ENCODE measurements at places on chromosomes 13 and 19. TPM values are rescaled to one million over a fixed set of nuclear protein-coding genes. Genes with fewer than 3 reads are reported as not detected.

ZNF549 gene
- 5.0 TPM for total RNA-seq

RAB11B gene
- 17.0 TPM for total RNA-seq

NTN5 gene
- not detected for total RNA-seq

DNA sequence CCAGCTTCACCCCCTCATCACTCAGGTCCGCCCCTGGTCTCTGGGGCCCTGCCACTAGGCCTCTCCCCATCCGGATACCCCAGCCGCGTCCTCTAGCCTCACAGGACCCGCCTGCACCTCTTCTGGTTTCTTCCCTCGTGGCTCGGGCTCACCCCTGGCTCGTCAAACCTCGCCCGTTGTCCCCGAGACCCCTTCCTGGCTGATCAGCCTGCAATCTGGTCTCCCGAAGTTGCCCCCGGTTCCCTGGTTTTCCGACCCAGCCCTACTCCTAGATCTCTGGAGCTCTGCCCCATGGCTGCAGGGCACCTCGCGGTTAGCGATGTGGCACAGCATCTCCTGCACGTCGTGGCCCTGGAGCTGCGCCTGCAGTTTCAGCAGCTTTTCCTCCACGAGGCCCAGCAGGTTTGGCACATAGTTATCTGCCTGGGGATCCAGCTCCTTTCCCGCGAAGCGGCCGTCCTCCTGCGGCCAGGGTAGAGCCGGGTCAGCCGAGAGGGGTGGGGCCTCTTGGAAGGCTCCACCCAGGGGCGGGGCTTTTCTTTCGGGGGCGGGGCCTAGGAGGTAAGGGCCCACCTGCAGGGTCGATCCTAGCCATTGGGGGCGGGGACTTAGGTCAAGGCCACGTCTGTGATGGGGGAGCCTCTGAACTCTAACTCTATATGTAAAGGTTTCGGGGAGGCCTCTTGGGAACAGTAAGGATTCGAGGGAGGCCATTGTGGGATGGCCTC, 2.4 kb upstream of the RGL3 start:
- DNase-seq = no peak

DNA sequence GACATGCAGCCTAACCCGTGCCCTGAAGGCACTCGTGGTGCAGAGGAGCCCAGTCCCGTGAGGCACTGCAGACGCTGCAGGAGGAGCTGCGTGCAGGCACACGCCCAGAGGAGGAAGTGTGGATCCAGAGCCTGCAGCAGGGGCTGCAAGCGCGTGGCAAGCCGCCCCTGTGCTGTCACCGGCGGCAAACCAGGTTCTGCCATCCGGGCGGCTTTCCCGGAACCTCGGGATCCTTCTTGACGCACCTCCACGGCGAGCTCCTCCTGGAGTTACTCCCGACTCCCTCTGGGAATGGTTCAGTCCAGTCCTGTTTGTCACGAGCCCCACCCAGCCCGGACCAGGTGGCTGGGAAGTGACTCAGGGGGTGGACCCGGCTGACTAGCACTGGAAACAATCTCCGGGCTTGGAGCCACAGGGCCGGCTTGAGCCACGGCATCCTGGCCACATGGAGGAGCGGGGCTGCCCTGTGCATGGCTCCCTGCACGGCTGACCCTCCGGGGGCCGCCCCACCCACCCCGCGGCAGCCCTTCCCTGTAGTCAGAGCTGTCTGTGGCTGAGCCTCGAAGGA, 10.2 kb downstream of the DPP9 start:
- DNase-seq = peak; percentile 97

- DNase-seq = no peak
Measured at GRCh38 chr19:19487950-19488874, 27.1 kb downstream of the TSSK6 start.

GRCh38 chr13:28318496-28318895, 176.4 kb downstream of the FLT1 start:
- no peak for DNase-seq

DNA sequence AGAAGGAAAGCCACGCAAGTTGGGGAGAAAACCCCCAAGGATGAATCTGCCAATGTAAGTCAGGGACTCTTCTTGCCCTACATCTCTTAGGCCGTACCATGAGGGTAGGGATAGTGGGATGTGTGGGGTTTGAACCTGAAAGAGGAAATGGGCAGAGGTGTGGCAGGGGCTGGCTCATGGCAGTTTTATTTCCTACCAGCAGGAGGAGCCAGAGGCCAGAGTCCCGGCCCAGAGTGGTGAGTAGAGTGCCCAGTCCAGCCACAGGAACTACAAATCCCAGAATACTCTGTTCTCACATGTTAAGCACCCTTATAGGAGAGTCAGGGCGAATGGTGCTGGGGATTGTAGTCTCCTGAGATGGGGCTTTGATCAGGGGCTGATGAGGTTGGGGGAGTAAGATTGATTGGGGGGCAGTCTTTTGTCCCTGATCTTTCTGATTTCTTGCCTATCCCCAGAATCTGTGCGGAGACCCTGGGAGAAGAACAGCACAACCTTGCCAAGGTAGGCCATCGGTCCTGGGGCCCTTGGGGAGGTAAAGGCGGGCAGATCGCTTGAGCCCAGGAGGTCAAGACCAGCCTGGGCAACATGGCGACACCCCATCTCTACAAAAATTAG, 16.5 kb downstream of the VASP start:
- DNase-seq = peak; percentile 69

- DNase-seq = no peak
Measured at GRCh38 chr13:102620516-102620915, 23.7 kb downstream of the TPP2 start.

GRCh38 chr19:10228920-10229319, 2.2 kb downstream of the S1PR2 start:
- peak; percentile 65 for DNase-seq

DNA sequence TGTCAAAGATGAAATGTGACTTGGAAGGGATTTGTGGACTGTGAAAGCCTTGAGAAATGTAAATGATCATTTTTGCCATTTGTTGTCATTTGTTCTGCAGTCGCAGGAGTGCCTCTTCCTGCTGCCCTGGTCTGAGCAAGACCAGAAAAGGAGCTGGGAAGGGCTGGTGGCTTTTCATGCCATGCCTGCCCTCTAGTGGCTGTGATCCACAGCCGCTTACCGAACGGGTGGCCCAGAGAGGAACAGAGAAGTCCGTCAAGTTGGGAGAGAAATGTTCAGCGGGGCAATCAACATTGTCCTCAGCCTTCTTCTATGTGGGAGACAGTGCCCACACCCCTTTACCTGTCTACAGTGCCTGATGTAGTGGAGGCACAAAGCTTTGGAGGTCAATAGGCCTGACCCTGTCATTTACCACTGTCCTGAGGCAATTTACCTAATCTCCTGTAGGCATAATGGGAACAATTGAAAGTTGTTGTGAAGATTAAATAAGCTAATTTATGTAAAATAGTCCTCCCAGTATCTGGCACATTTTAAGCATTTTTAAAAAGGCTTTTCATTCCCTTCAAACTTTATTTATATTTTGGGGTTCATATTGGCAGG, 224.5 kb downstream of the B3GLCT start:
- DNase-seq = peak; percentile 67

- DNase-seq = peak; percentile 56
Measured at GRCh38 chr19:19259741-19260140, 13.4 kb downstream of the TM6SF2 start.

- no peak for DNase-seq
Measured at GRCh38 chr13:24274452-24275021, 34.8 kb upstream of the C1QTNF9 start.

DNA sequence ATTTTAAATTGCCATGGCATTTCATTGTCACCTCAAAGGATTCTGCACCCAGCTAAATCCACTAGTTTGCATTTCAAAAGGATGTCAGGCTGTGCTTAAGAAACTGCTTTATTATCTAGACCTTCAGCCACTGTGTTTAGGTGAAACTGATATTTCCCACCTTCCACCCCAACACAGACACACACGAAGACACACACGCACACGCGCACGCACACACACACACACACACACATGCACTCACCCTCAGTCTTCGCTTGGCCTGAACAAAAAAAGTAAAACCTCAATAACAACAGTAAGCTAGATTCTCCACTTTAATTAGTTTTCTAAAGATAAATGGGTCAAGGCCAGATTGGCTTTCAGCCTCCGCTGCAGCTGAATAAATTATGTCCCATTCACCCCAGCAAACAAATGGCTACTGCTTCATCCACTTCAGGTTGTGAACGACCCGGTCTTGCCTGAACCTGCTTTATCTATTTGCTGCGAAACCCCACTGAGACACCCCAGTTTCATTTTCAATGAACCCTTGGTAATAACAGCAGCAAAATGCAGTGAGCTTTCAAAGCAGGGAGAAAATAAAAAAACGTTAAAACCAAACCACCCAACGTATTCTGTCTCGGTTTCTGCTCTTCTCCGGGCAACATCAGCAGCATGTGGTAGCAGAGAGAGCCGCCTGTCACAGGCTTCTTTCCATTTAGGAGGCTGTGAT, 166.8 kb downstream of the DCT start:
- no peak for DNase-seq

DNA sequence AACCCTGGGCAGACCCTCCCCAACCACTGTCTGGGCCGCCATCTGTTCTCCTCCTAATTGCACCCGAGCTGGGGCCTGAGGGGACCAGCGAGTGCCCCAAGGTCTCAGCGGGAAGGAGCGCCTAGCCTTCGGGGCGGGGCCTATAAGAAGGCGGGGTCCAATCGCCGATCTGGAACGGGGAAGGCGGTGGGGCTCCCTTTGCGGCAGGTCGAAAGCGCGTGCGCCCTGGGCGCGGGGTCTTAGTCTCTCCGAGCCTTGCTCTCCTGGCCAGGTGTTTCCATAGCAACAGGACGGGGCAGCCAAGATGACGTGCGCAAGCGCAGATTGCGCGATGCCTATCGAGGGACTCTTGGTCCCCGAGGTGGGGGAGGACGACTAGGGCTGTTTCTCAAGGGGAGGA, 2.8 kb downstream of the MAST1 start:
- DNase-seq = no peak

DNA sequence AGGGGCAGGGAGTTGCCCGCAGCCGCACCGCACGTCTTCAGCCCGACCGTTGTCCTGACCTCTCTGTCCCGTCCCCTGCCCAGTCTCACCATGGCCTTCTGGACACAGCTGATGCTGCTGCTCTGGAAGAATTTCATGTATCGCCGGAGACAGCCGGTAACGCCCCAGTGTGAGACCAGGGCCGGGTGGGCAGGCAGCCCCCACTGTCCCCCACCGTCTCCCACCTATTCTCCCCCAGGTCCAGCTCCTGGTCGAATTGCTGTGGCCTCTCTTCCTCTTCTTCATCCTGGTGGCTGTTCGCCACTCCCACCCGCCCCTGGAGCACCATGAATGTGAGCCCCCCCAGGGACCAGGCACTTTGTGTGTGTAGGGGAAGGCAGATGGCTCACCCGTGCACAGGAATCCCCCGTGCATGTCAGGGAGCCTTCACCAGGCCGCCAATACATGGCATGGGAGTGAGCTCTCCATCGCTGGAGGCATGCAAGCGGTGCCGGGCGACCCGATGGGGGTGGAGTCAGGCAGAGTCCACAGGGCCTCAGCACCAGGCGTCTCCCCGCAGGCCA, 1.4 kb downstream of the ABCA7 start:
- no peak for DNase-seq

GRCh38 chr13:45102136-45102507, 18.2 kb upstream of the GTF2F2 start:
- DNase-seq = no peak

DNA sequence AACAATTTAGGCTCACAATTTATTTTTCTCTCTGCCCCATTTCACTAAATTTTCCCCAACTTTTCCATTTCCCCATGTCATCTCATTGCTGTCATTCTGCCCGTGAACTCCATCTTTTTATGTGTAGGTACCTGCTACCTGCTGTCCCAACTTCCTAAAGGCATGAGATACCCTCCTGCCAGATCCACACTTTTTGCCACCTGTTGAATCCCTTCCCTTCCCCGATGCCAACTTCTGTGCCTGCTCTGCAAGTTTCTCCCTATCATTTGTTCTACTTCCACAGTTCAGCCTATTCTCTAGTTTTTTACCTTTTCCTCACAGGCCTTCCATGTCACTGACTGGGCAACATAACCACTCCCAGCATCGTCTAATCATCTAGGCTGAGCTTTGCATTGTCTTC, 607.5 kb upstream of the KLF12 start:
- no peak for DNase-seq

DNA sequence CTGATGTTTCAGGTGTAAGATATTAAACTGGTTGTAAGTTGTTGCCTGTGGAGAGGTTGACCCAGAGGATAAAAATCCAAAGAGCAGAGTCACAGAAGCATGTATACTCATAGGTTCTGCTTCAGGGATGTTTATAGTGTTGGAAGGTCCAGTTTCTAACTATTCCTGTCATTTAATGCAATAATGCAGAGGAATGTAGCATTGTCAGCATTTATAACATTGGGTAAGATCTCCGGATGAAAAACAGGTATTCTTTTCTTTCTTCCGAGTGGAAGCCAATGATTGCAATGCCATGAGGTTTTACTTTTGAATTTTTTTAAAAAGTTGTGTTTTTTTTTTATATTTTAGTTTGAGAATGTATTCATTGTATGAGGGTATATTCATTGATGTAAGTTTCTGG, 771.0 kb downstream of the PCDH9 start:
- DNase-seq = no peak

- no peak for DNase-seq
Measured at GRCh38 chr13:50711131-50711815, 132.2 kb downstream of the DLEU7 start.

DNA sequence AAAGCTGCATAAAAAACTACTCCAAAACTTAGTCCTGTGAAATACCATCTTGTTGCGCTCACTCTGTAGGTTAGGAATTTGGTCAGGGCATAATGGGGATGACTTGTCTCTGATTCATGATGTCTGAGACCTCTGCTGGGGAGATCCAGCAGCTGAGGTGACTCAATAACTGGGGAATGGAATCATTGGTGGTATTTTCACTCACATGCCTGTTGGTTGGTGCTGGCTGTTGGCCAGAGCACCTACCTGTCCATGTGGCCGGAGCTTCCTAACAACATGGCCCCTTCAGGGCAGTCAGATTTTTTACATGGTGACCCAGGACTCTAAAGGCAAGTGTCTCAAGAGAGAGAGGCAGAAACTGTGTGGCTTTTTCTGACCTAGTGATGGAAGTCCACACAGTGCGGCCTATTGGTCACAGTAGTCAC, 7.4 kb upstream of the ESD start:
- peak; percentile 70 for DNase-seq

Data from MG63 (cell line).